ENCODE measurements at places on chromosomes 3 and 15.

DNA sequence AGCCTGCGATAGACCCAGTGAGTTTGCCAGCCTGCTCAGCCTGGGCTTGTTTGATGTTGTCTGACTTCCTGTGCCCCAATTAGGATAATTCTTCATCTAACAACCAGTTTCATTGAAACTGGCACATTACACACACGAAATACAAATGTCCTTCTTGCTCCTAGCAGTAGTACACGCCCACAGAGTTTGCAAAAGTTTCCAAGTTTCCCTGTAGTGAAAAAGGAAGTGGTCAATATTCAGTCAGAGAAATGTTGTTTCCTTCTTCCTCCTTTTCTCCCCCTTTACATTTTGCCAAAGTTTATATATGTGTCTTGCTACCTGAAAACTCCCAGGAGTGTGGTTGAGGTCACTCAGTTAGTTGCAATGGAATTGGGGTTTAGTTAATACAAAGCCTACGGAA, 58.4 kb upstream of the LRTM1 start:
- DNase-seq = no peak

DNA sequence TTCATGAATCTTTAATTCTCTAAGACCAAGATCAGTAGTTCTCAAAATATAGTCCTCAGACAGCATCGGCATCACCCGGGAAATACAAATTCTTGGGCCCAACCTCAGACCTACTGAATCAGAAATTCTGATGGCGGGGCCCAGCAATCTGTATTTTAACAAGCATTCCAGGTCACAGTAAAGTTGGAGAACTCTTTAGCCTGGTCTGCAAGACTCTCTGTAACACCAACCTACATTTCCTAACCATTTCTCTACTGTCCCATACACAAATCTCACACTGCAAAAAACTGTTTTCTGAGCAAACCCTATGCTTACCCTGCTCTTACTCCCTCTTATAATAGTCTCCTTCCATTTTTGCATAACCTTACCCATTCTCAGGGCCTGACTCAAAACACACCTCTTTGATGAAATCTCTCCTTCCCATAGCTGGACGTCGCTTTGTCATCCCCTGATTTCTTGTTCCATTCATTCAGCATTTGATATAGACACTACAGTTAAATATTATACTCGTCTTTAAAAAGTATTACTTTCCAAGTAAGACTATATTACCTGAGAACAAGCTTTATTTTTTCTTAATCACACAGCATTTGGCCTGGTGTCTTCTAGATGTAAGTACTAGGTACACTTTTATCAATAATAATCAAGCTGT, 83.3 kb upstream of the MYO5C start:
- DNase-seq = no peak

- no peak for DNase-seq
Measured at GRCh38 chr3:32237670-32238452, 619 bp upstream of the CMTM8 start.

GRCh38 chr15:82140886-82141285, 95.1 kb upstream of the MEX3B start:
- no peak for DNase-seq

DNA sequence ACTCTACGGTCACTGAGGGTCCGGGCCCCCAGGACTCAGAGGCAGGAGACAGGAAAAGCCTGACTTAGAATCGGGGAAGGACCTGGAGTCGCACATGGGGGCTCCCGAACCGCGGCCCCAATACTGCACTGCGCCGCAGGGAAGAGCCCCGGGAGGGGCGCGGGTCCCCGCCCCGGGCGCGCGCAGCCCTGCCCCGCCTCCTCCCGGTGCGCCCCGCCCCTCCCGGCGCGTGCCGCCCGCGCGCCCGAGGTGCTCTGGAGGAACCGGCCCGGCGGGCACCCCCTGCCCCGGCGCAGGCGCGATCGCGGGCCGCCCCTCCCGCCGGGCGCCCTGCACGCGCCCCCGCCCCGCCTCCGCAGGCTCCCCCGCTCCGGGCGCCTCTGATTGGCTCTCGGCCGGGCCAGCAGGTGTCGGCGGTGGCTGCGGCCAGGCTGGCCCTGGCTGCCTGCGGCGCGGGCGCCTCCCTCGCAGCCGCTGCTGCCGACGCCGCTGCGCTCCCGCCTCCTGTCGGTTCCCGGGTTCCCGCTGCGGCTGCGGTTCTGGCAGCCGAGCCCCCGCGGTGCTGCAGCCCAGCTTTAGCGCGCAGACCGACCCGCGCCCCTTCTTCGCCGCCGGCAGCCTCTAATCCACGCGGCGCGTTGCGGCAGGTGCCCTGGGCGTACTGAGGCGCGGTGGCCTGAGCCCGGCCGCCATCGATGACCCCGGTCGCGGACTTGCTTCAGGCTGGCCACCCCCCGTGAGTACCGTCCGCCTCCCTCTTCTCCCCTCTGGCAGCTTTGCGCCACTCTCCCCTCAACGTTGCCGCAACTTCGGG, at the start of gene MYRIP:
TSS of gene MYRIP (plus strand) at position 429 of the 814 bp plus-strand sequence. CDS start 91,208 bp downstream, outside the sequence.
- no peak for DNase-seq

GRCh38 chr3:110821586-110821985, 250.0 kb upstream of the NECTIN3 start:
- no peak for DNase-seq

- DNase-seq = no peak
Measured at GRCh38 chr15:36658898-36659639, 79.6 kb downstream of the CDIN1 start.

GRCh38 chr3:131038326-131038725, 11.6 kb downstream of the NEK11 start:
- DNase-seq = no peak

DNA sequence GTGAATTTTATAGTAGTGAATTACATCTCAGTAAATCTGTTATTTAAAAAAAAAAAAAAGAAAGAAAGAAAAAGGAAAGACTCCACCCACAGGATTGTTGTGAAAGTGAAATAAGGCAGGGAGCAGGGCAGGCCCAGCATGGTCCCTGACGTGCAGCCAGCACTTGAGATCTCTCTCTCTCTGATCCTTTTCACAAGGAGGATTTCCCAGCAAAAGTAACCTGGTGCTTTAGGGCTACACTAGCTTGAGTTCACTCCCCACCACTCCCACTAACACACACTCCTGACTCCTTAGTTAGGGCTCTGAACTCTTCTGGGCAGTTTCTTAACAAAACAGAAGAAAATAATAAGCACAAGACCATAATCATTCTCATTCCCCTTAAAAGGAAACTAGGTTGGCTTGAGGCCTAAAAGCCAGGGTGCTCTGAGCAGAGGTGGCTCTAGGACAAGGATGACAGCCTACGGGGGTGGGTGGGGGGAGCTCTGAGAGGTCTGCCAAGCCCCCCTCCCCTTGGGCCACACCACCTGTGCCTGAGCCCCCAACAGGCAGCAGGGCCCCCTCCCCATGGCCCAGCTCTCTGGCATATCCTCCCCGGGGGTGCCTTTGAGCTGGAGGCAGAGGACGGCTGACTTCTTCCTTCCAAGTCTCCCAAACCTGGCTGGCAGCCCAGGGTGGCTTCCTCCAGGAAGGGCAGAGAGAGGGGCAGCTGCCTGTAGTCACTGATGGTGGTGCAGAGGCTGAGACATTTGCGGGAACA, 856 bp downstream of the TMEM40 start:
- DNase-seq = no peak

DNA sequence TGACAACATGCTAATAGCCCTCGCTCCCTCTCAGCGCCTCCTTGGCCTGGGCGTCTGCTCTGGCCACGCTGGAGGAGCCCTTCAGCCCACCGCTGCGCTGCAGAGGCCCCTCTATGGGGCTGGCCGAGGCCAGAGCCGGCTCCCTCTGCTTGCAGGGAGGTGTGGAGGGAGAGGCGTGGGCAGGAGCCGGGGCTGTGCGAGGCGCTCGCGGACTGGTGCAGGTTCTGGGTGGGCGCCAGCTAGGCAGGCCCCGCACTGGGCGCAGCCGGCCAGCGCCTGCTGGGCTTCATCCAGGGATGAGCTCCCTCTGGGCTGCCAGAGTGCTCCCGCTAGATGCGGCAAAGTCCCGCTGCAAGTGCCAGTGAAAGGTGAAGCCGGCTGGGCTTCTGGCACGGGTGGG, 21.0 kb upstream of the DNAJC13 start:
- no peak for DNase-seq

DNA sequence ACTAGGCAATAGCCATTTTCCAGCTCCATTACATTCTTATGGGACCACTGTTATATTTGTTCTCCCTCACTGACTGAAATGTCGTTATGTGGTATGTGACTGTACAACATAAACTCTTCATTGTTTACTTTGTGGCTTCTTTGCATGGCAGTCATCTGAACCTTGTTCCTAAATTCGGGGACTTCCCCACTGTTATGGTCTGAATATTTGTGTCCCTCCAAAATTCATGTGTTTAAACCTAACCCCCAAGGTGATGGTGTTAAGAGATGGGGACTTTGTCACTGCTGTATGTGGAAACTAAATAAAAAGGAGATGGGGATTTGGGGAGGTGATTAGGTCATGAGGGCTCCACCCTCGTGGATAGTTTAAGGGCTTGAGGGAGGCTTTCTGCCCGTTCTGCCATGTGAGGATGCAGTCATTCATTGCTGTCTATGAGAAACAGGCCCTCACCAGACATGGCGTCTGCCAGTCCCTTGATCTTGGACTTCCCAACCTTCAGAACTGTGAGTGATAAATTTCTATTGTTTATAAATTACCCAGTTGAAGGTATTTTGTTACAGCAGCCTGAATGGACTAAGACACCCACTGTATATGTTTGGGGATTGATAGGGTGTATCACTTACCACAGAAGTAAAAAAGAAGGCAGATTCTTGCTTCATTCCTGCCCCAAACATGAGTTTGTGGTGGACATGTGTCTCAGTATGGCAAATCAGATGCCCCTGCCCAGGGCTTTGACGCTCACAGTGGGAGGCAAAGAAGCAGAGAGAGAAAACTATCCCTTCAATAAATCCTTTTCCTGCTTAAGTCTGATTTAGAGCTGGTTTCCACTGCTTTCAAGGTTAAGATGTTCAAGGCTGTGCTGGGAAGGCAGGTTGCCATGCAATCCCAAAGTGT, 138.0 kb upstream of the UBE2E1 start:
- DNase-seq = no peak

DNA sequence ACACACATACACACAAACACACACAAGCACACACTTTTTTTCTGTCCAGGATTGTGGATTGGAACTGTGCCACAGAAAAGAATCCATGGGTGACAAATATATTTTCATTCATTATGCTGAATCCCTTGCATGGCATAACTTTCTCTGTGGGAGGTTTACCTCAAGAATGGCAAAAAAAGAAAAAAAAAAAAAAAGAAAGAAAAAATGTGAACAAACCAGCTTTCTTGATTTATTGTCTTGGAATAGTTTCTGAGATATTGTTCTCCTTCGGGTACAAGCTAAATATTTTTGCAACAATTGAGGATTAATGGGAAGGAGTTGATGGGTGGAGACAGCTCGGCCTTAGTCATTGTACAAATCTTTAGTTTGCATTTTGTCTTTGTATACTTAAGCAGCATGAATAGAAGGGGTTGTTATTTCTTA, 153.1 kb downstream of the GMNC start:
- no peak for DNase-seq

DNA sequence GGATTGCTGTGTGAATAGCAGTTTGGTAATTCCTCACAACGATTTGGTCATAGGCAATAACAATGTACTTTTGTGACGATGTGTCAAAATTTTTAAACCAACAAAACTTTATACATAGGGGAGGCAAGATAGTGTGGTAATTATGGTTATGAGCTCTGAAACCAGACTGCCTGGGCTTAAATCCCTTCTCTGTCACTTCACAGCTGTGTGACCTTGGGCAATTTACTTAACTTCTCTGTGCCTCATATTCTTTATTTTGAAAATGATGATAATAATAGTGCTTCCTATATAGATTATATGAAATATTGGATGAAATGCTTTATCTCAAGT, 5.7 kb downstream of the CD200 start:
- no peak for DNase-seq

DNA sequence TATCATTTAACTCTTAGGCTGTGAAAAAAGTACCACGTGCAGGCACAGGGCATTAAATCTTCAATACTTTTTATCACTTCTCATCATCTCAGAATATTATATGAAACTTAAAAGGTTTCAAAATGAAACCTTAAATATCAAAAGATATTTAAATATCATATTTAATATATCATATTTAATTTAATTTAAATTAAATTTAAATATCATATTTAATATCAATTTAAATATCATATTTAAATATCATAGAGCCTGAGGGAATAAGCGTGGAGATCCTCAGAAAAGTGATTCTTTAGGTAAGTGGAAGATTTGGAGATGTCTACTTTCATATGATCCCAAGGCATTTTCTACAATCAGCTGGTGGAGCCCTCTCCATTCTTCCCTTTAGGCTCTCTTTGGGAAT, 716.6 kb downstream of the OTOL1 start:
- no peak for DNase-seq

- DNase-seq = no peak
Measured at GRCh38 chr3:108202080-108202479, 20.1 kb downstream of the IFT57 start.

GRCh38 chr3:114624047-114624445, 330.2 kb downstream of the TIGIT start:
- DNase-seq = no peak

DNA sequence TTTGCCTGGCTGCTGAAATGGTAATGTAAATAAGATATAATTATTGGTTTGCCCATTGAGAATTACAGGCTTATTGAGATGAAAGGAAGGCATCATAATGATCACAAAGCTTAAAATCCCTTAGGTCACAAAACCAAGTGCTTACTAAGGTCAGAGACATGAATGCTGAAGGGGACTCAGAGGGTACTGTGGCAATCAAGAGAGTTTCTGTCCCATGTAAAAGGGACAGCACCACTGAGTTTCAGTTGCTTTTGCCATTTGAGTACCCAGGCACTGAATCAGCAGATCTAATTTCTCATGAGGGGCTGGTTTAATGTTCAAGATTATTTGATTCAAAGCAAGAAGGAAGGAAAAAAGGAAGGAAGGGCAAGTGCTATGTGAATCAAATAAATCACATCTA, 127.0 kb downstream of the PLOD2 start:
- DNase-seq = no peak

DNA sequence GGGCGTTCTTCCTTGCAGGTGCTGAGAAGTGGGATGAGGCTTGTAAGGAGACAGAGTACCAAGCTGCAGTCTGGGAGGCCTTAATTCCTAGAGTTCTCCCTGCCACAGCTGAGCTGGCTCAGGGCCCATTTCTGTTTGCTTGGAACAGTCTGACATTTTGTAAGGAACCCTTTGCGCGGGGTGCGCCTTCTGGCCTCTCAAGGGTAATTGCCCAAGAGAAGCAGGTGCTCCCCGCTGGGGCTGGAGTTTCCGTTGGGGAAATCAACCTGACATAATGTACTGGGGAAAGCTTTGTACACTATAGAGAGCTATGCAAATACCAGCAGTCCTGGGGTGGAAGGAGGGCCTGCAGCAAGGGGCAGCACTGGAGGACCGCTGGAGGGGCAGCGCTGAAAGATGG, 83.6 kb downstream of the HMG20A start:
- no peak for DNase-seq

GRCh38 chr3:186307594-186308221, 54.3 kb downstream of the DGKG start:
- DNase-seq = no peak
